Mammary epithelial cell (primary cell): ENCODE measurements at places on chromosomes 11 and 22. TPM values are rescaled to one million over a fixed set of nuclear protein-coding genes. Genes with fewer than 3 reads are reported as not detected.
A peak's percentile ranks its signal among the peaks of the same experiment; 100 is the strongest.

DNA sequence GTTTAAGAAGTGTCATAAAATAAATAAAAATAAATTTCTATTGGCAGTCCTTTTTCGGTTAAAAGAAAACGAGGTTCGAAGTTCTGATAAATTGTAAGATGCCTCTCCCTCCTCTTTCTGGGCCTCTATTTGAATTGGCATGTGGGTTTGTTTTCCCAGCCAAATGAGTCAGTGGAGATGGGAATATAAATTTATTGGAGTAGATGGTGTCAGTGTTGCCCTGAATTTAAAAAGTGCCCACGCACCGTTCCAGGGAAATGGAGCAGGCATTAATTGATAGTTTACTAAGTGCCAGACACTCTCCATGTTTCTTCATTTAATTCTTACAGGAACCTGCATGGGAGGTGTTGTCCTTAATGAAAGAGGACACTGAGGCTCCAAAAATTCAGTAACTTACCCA is 119.2 kb downstream of the FEZ1 start:
- no peak for DNase-seq

DNA sequence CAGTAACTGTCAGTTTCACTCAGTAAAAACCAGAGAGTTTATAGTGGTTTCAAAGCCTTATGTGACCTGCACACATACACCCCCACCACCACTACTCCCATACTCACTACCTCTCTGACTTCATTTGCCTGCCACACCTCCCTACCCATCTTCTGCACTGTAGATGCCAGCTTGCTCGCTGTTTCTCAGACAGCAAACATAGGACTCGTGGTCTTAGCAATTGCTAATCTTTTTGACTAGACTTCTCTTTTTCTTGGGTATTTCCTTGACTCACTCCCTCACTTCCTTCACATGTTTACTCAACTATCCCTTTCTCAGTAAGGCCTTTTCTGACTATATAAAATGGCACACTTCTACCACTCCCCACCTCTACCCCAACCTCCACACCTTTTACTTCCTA is 27.8 kb downstream of the CEP295 start:
- DNase-seq: no peak

DNA sequence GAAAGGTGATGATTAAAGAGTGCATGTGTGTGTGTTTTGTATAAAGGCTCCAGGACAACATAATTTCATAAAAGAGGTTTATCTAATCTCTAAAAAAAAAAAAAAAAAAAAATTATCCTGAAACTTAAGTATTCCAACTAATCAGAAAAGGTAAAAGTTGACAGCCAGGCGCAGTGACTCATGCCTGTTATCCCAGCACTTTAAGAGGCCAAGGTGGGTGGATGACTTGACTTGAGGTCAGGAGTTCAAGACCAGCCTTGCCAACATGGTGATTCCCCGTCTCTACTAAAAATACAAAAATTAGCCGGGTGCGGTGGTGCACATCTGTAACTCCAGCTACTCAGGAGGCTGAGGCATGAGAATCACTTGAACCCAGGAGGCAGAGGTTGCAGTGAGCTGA is 632.7 kb upstream of the CHORDC1 start:
- DNase-seq: peak; percentile 2

DNA sequence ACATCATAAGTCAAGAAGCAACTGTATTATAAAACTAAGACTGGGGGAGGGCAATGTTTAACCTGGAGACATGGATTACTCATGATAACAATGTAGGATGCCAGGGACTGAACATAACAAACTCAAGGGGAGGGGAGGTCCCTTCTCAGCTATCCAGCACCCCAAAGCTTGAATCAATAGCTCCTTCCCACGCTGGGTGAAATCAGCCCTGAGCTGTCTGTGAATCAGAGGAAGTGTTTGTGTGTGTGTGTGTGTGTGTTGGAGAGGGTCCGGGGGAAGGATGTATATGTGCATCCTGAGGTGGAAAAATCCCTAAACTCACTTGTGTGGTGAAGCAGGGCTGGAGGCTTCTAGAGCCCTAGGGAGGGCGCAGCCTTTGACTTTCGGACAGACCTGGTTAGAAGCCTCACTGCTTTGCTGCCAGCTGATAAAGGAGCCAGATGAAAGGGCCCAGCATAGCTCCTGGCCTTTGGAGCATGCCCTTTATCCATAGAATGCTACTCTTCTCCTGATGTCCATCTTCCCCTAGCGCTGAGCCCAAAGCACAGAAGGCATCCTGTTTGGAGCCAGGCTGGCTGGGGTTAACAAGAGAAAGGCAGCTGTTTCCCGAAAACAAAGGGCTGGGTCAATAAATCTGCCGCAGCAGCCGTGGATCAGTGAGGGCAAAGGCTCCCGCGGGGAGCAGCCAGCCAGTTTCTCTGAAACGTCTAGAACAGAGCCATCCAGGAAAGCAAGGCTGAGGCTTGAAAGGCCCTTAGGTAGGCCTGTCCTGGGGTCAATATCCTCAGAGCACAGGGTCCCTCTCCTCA is 35.8 kb downstream of the TNKS1BP1 start:
- peak; percentile 94 for DNase-seq

DNA sequence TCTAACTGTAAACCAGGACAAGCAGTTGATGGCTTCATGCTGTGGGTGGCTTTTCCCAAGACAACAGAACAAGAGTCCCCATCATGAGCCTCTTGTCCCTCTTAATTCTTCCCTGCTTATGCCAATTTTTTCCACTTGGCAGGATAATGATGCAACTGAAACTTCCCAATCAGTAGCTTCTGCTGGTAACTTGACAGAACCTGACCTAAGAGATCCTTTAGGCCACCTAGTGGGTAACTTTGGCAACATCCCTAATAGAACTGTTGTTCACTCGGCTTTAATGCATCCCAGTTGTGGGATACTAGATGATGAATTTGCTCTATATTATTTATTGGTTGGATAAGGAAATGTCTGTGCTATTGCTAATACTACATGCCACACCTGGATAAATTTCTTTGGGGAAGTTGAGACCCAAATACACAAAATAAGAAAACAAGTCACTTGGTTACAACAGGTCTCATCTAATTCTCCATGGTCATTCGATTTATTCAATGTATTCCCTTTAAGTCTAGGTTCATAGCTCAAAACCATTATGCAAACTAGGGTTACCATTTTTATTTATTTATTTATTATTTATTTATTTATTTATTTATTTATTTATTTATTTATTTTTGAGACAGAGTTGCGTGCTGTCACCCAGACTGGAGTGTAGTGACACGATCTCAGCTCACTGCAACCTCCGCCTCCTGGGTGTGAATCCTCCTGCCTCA is 41.4 kb upstream of the NFAM1 start:
- peak; percentile 53 for DNase-seq

DNA sequence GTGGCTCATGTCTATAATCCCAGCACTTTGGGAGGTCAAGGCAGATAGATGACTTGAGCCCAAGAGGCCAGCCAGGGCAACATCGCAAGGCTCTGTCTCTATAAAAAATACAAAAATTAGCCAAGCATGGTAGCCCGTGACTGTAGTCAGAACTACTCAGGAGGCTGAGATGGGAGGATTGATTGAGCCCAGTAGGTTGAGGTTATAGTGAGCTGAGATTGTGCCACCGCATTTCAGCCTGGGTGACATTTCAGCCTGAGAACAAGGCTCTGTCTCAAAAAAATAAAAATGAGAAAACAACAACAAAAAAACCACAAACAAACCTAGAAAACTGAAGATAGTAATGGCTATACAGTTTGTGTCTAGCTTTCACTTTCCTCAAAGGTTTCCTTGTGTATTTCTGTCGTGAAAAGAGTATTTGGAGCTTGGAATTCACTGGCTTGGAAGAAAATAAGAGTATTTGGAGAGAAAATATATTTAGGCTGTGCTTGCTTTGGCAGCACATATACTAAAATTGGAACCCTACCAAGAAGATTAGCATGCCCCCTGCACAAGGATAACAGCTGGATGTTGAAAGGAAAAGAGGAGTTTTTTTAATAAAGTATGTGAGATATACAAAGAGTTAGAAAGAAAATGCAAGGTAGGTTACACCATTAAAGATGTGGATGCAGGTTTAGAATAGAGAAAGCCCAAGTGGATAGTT is 3.9 kb upstream of the BIRC3 start:
- no peak for DNase-seq

DNA sequence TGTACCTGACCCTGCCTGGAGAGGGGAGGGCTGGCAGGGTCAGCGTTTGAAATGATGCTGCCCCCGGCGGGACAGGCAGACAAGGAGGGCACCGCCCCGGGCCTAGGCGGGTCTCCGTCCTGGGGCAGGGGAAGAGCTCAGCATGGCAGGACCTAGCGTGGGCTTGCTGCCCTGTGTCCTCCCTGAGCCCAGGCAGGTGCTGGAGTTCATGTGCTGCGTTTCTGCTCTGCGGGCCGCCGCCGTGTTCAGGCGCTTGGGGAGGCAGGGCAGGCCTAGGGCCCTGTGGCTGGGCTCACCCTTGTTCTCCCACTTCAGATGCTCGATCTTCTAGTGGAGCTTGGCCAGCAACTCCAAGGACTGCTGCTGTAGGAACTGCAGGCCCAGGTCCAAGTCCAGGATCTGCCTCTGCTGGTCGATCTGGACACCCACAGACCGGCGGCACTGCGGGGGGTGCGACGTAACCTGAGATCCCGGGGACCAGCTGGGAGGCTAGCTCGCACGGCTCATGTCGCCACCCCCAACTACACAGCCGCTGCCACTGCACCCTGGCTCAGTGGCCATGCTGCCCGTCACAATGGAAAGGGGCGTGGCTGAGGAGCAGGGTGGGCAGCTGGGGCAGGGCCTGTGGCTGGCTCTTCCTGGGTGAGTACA is 84.4 kb downstream of the MED15 start:
- DNase-seq: no peak

Gene C22orf42
- polyA plus RNA-seq: not detected

Gene C1QTNF5
- polyA plus RNA-seq: 0.07 TPM

Gene NCR3LG1
- polyA plus RNA-seq: 2.3 TPM

Gene OVOL1
- 2.3 TPM for polyA plus RNA-seq

Gene ROM1
- polyA plus RNA-seq: 2.1 TPM

Gene MUC15
- not detected for polyA plus RNA-seq

Gene ROBO4
- polyA plus RNA-seq: 4.9 TPM

Gene ZNF215
- 3.1 TPM for polyA plus RNA-seq

Gene C11orf65
- polyA plus RNA-seq: 0.20 TPM

Gene YPEL4
- polyA plus RNA-seq: 0.05 TPM
